SIG-M5 (cell line): ENCODE measurements at places on chromosomes 12 and 14.
A peak's percentile ranks its signal among the peaks of the same experiment; 100 is the strongest.

DNA sequence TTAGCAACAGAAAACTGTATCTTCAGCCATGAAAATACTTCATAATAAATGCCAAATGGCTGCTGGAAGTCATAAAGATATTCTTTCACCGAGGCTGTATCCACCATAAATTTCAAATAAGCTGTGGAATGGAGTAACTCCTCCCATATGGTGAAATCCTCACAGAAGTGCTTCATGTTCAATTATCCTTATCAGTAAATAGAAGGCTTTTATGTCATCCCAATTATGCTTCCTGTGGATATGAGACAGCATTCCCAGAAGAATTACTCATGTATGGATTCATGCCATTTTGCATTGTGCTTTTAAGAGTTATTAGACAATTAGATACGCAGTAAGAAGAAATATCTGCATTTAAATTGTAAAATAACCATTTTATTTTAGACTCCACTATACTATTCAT, 99.0 kb downstream of the RTN1 start:
- no peak for DNase-seq

- DNase-seq, result no peak
Observed at GRCh38 chr14:104723651-104724406, at the start of gene ADSS1. Gene ADSS1, plus strand, starts transcription at chr14:104724229. Its CDS starts 42 bp downstream, at chr14:104724271.

DNA sequence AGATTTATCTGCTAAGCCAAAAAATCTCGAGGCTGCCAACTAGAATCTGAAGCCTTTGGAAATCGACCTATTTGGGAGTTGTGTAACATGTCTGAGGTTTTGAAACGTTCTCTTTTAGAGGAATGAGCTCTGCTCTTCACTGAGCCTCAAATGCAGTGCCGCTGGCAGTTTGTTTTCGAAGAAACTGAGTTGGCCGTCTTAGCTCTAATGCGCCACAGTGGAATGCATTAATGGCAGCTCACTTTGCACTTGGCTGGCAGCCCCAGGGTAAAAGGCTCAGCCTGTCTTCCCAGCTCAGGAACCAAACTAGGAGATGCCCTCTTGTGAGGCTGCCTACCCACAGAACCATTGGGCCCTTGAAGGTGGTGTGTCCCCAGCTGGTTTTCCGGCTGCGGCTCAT, 53.8 kb downstream of the SFSWAP start:
- DNase-seq, result no peak

DNA sequence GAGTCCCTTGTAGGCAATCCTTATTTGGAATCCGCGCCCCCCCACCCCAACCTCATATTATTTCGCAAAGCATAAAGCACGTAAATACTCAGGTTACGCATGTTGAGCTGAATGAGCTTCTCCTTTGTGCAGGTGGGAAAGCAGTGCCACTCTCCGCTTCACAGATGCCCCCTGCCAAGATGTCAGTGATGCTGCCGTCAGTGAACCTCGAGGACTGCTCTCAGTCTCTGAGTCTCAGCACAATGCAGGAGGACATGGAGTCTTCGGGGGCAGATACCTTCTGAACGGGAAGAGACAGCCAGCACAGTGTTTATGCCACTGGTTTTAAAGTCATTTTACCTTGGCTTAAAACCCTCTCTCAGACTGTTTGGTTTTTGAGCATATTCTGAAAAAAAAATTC, 90.1 kb upstream of the DACT1 start:
- DNase-seq, result no peak

GRCh38 chr12:131615326-131616042, 95.4 kb upstream of the SFSWAP start:
- DNase-seq, result no peak

- peak; percentile 39 for DNase-seq
Observed at GRCh38 chr12:102484428-102484958, 4.1 kb upstream of the IGF1 start.

- no peak for DNase-seq
Observed at GRCh38 chr12:84408936-84409335, 503.7 kb downstream of the SLC6A15 start.

GRCh38 chr12:93824514-93825500, 147.6 kb downstream of the CRADD start:
- no peak for DNase-seq

GRCh38 chr14:44564908-44565307, 57.8 kb upstream of the FSCB start:
- DNase-seq, result no peak

GRCh38 chr12:115000038-115000437, 316.1 kb upstream of the TBX3 start:
- no peak for DNase-seq

- no peak for DNase-seq
Observed at GRCh38 chr14:67998834-67999233, 179.3 kb downstream of the RAD51B start.

DNA sequence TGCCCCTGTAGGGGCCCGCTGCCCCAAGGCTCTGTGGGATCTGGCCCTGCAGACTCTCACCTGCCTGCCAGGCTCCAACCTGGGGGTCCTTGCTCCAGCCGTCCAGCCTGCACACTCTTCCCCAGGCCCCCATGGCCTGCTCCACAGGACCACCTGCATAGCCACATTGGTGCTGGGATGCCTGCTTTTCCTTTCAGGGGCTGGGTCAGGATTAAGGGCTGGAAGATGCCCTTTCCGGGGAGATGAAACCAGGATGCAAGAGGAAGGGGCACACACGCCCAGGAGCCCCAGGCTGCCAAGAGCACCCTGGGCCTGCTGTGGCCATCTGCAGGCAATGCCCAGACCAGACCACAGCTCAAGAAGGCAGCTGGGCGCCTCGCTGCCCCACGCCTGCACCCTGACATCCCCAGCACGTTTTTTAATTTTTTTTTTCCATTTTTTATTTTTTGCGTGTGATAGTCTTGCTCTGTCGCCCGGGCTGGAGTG, 15.0 kb downstream of the BAG5 start:
- DNase-seq, result no peak

DNA sequence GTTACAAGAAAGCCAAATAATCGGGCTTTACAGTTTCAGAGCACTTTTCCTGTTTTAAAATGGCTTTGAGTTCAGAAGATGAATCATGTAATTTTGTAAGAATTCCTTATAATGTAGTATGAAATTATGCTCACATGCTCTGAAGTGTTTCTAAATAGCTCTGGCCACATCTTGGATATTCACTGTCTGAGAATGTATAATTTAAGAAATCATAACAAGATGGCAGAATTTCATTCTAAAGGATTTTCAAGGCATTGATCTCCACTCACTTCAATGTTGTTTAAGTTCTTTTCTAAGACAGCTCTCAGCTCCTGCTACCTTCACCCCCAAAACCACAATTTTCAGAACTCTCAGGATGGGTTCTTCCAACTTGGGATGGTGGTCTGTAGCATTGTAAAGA, 180.1 kb downstream of the DACT1 start:
- DNase-seq, result no peak

GRCh38 chr14:81400852-81401251, 728 bp upstream of the STON2 start:
- DNase-seq, result no peak

GRCh38 chr12:89437231-89437630, 84.9 kb upstream of the DUSP6 start:
- DNase-seq, result no peak

- DNase-seq, result no peak
Observed at GRCh38 chr12:65665817-65666216, 158.5 kb upstream of the HMGA2 start.

- DNase-seq, result no peak
Observed at GRCh38 chr12:65606008-65606766, 218.1 kb upstream of the HMGA2 start.

GRCh38 chr12:13348464-13348863, 151.9 kb downstream of the EMP1 start:
- DNase-seq, result no peak

- DNase-seq, result no peak
Observed at GRCh38 chr14:100237735-100238418, 1.1 kb upstream of the YY1 start.

GRCh38 chr12:121296618-121297434, at the start of gene CAMKK2:
Gene CAMKK2, minus strand, starts transcription at chr12:121296709. Its CDS starts 22,183 bp downstream, at chr12:121274526.
- no peak for DNase-seq

GRCh38 chr12:108337235-108338223, 1.6 kb downstream of the CMKLR1 start:
- DNase-seq, result no peak

DNA sequence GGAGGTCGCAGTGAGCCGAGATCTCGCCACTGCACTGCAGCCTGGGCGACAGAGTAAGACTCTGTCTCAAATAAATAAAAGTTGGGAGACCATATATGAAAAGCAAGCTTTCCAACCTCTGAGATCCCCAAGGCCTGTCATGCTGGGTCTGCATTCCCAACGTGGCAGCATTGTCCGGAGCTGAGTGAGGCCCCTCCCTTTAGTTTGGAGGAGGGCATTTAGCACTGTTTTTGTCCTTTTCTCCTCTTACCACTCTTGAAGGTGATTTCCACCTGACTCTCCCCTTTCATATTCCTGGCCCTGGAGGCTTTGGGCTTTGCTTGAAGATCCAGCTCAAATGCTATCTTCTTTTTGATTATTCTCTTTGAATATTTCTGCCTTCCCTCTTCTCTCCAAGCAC, 3.2 kb downstream of the AACS start:
- DNase-seq, result no peak

- no peak for DNase-seq
Observed at GRCh38 chr12:11568762-11569478, 80.6 kb upstream of the ETV6 start.

DNA sequence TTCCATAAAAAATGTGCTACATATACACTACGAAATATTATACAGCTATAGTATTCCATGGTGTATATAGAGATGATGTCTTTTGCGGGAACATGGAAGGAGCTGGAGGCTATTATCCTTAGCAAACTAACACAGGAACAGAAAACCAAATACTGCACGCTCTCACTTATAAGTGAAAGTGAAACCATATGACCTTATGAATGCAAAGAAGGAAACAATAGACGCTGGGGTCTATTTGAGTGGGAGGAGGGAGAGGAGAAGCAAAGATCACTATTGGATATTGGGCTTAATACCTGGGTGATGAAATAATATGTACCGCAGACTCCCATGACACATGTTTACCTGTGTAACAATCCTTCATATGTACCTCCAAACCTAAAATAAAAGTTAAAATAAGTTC, 142.8 kb downstream of the LRFN5 start:
- no peak for DNase-seq
